ENCODE measurements at places on chromosomes 13 and 19.

- no peak for DNase-seq
Measured at GRCh38 chr19:2536461-2536860, 60.5 kb downstream of the GADD45B start.

GRCh38 chr19:40542202-40542859 is 34.3 kb upstream of the SHKBP1 start:
- DNase-seq, result peak; percentile 94

- DNase-seq, result peak; percentile 42
Measured at GRCh38 chr19:1655987-1656608, 3.7 kb upstream of the TCF3 start.

DNA sequence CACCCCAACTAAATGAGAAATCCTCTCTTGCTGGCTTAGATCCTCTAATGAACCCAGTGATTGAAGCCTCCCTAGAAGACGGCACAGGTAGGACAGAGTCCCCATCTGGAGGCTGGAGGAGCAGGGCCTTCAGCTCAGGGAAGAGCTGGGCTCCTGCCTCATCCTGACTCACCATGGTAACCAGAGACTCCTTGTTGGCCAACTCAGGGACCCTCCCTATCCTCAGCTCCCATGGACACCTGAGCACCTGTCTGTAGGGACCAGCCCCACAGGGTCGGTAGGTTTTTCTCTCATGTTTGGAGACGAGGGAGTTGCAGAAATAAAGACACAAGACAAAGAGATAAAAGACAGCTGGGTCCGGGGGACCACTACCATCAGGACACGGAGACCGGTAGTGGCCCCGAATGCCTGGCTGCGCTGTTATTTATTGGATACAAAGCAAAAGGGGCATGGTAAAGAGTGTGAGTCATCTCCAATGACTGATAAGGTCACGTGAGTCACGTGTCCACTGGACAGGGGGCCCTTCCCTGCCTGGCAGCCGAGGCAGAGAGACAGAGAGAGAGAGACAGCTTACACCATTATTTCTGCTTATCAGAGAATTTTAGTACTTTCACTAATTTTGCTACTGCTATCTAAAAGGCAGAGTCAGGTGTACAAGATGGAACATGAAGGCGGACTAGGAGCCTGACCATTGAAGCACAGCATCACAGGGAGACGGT is 26.6 kb downstream of the SIGLEC7 start:
- DNase-seq, result no peak
